ENCODE measurements at places on chromosomes 1 and 21.

- no peak for DNase-seq
These were observed 125.2 kb upstream of the PTBP2 start for GRCh38 chr1:96596226-96596922.

DNA sequence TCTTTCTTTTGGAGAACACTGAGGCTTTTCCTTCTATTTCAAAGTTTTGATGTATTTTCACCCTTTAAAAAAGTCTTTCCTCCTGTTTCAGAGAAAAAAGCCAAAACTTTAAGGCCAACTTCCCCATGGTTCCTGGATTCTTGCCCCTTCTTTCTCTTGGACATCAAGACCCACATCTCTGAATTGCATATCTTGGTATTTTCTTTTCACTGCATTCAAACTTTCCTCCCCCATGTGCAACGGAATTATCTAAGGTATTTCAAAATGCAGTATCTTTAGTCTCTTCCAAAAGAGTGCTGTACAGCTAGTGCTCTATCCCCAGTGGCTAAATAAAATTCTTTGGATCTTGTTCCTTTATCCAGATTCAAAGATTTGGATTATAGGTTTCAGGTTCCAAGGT, 81.1 kb upstream of the TSPAN2 start:
- DNase-seq, result no peak

GRCh38 chr21:44892536-44893277, 19.2 kb upstream of the PTTG1IP start:
- no peak for DNase-seq

- DNase-seq, result no peak
These were observed 38.2 kb downstream of the H3-3A start for GRCh38 chr1:226100436-226101391.

DNA sequence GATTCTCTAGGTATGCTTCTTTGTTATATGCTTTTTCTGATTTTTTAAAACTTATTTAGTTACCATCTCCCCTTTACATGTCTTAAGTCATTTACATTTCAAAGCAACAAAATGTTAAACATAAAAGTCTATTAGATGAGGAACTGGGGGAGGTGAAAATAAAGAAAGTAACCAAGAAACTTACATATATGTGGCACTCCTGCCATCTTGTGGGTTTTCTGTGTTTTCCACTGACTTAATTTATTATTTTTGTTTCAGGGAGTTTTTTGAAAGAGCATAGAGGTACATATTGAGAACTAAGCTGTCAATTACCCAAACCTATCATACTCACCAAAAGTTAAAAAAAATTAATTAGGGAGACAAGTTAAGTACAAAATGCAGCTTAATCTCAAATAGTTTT, 1531.1 kb downstream of the MRPL39 start:
- DNase-seq, result no peak

- DNase-seq, result no peak
These were observed 44.9 kb downstream of the NUAK2 start for GRCh38 chr1:205276689-205277065.

DNA sequence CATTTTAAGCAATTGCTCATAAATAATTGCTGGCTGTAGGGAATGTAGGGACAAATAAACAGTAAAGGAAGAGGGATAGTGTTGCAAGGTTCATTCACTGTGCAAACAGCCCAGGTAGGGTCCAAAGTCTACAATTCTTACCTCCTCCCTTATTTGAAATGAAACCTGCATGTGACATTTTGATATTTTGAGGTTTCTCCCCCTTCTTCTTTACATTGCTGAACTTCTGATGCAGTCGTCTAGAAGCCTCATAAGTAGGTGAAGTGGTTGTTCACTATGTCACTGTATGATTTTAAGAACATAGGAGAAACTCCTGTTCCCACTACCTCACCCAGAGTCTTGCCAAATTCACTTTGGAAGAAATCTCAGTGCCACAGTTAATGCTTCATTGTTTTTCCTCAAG, 16.1 kb downstream of the F5 start:
- no peak for DNase-seq

DNA sequence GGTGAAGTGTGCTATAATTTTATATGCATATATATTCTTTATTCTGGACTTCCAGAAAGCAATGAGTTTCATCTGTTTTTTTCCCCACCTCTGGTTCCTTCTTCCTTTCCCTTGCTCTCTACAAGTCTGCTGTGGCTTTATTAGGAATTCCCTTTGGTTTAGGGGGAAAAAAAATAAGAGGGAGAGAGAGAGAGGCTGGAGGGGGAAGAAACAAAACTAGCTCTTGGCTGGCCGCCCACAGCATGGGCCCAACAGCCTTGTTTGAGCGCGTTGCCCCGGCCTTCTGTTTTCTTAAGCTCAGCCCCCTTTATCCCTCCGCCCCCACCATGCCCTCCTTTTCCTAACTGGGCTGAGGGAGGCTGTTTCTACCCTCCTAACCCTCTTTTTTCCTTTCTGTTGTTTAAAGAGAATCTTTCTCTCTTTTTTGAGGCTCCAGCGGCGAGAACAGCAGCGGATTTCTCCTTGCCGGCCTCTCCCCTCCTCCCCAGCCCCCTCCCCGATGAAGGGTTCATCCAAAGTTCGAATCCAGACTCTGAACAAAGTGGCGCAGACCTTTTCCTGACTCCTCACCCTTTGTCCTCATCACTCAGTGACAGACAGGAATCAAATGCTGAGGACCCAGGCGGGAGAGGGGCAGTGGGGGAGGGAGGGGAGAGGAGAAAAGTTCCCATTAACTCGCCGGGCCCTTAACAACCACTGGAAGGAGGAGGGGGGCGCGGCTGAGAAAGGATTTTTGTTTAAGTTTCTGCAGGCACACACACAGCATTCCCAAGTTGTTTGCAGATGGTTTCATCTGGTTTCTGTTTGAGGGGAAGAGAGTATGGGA, 29.7 kb downstream of the PBX1 start:
- no peak for DNase-seq

Data from cortex of kidney (tissue), 1 donor.